ENCODE measurements at places on chromosomes 1 and 21. TPM values are rescaled to one million over a fixed set of nuclear protein-coding genes. Genes with fewer than 3 reads are reported as not detected.

MAP3K21 gene
- 14.0 TPM for polyA plus RNA-seq

DNA sequence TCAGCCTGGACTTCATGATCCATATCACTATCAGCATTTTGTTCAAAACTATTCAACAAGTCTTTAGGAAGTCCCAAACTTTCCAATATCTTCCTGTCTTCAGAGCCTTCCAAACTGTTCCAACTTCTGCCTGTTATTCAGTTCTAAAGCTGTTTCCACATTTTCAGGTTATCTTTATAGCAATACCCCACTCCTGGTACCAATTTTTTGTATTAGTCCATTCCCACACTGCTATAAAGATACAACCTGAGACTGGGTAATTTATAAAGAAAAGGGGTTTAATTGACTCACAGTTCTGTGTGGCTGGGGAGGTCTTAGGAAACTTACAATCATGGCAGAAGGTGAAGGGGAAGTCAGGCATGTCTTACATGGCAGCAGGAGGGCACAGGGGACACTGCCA lies 18.3 kb upstream of the DNAH14 start:
- DNase-seq, result no peak

GRCh38 chr1:34360574-34360973 lies 183.9 kb downstream of the C1orf94 start:
- DNase-seq, result no peak

- DNase-seq, result peak; percentile 57
These were observed at the start of gene NAXE for GRCh38 chr1:156591432-156592157. Gene NAXE, plus strand, starts transcription at chr1:156591776. Its CDS starts 29 bp downstream, at chr1:156591805.

DNA sequence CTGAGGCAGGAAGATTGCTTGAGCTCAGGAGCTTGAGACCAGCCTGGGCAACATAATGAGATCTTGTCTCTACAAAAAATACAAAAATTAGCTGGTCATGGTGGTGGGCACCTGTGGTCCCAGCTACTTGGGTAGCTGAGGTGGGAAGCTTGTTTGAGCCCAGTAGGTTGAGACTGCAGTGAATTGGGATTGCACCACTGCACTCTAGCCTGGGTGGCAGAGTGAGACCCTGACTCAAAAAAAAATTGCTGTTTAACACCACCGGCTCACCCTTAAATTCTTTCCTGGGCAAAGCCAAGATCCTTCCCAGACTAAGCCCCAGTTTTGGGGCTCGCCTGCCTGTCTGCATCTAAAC lies 6.6 kb upstream of the NSUN4 start:
- DNase-seq, result no peak
